ENCODE measurements at places on chromosomes 3 and 15. TPM values are rescaled to one million over a fixed set of nuclear protein-coding genes. Genes with fewer than 3 reads are reported as not detected.

Gene GRK7
- total RNA-seq: not detected

Gene NDUFB5
- 33.3 TPM for total RNA-seq

Gene ZNF385D
- total RNA-seq: not detected

Gene HGD
- total RNA-seq: 19.2 TPM

Gene WDR93
- total RNA-seq: 0.64 TPM

Gene SNRK
- 4.4 TPM for total RNA-seq

Gene TPRG1
- total RNA-seq: 0.38 TPM

Gene PARP15
- total RNA-seq: not detected

Gene ARPIN
- total RNA-seq: 11.4 TPM
